ENCODE measurements at places on chromosomes 7 and 10. TPM values are rescaled to one million over a fixed set of nuclear protein-coding genes. Genes with fewer than 3 reads are reported as not detected.

The FRG2B gene
- total RNA-seq, result not detected

The GDF10 gene
- not detected for total RNA-seq

The SFTPD gene
- not detected for total RNA-seq

The CALCR gene
- total RNA-seq, result not detected

The EBLN1 gene
- total RNA-seq, result not detected

The EPO gene
- total RNA-seq, result not detected

The MGMT gene
- total RNA-seq, result 26.2 TPM

The SHOC2 gene
- total RNA-seq, result 34.4 TPM

The PIK3CG gene
- total RNA-seq, result not detected

The GNAT3 gene
- total RNA-seq, result not detected

The HOXA13 gene
- total RNA-seq, result not detected

The GRID2IP gene
- total RNA-seq, result not detected

The SSC4D gene
- total RNA-seq, result 0.33 TPM

All from melanocyte of skin (primary cell).